ENCODE measurements at places on chromosomes 6 and 20. TPM values are rescaled to one million over a fixed set of nuclear protein-coding genes. Genes with fewer than 3 reads are reported as not detected.

Gene RPS10
- 3,512 TPM for total RNA-seq

Gene CLDN20
- not detected for total RNA-seq

Gene CALHM4
- total RNA-seq, result 0.19 TPM

Gene FAXC
- total RNA-seq, result 0.77 TPM

Gene SIGLEC1
- under 0.01 TPM for total RNA-seq

Gene ANKEF1
- total RNA-seq, result 0.96 TPM

Gene FOXS1
- 9.3 TPM for total RNA-seq

Gene CAGE1
- under 0.01 TPM for total RNA-seq

Gene TBPL1
- total RNA-seq, result 28.2 TPM

Gene OPRL1
- total RNA-seq, result 0.19 TPM
